ENCODE measurements at places on chromosomes 5 and 9.
A peak's percentile ranks its signal among the peaks of the same experiment; 100 is the strongest.

DNA sequence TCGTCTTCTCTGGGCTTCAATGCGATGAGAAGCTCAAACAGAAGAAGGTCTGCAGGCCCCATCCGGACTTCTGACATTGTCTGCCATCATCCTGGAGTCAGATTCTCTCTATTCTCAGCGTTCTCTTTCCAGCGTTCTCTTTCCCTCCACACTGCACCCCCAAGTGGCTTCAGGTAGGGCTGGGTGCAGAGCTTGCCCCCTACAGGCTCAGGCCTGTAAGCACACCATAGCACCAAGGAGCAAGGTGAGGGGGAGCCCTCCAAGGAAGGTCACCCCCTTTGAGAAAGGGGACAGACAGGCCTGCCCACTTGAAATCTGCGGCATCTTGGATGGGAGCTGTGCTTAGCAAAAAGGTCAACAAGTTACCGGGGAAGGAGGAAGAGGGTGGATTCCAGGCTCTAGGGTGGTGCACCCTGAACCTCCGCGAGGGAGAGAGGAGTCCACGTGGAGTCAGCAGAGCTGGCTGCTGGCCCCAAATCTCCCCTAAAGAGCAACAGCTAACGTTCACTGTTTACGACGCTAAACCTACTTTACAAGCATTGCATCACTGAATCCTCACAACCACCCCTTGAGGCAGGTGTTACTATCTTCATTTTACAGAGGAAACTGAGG is 27.5 kb downstream of the GPX3 start:
- no peak for DNase-seq

DNA sequence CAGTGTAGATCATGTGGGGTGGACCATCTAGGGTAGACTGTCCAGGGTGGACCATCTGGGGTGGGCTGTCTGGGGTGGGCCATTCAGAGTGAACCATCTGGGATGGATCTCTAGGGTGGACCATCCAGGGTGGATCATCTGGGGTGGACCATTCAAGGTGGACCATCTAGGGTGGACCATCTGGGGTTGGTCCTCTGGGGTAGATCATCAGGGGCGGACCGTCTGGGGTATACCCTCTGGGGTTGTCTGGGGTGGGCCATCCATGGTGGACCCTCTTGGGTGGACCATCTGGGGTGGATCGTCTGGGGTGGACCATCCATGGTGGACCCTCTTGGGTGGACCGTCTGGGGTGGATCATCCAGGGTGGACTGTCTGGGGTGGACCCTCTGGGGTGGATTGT is 64.3 kb downstream of the KCNT1 start:
- no peak for DNase-seq

- peak; percentile 96 for DNase-seq
Measured at GRCh38 chr9:128218518-128219389, 15.6 kb downstream of the DNM1 start.

DNA sequence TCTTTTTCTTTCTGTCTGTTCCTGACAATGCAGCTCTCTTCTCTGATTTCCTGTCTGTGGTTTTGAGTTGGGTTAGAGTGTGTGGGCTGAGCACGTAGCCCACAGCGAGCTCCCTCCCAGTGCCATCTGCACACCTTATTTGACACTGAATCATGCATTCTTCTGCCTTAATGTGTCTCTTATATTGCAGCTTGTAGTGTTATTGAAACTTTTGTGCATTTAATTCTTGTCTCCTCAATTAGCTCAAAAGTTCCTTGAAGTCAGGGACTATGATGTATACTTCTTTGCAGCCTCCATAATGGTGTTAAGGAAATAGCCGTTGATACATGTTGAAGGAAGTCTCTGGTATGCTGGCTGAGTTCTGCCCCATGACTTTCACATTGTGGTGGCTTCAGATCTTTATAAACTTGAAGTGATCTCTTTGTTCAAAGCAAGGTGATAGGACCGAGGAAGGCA is 576.2 kb upstream of the CLINT1 start:
- peak; percentile 23 for DNase-seq

DNA sequence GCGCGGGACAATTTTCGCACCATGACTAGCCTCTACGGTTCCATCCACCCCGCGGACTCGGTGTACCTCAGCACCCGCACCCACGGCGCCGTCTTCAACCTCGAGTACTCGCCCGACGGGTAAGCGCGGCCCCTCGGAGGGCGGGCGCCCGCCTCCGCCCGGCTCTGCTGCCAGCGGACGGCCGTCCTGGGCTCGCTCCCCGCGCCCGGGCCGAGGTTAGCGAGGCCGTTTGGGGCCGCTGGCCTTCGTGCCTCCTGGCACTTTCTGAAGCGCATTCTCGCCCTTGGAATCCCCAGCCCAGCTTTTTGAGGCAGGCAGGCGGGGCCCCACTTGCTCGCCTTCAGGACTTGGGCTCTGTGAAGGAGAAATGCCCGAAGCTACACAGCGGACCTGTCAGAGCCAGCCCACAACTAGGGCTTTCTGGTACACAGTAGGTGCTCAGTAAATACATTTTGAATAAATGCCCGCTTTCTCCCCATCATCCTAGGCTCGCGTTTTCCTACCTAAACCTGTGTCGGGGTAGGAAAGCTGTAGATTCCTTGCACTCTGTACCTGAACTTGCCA is 772 bp downstream of the DCAF10 start:
- DNase-seq, result peak; percentile 24

GRCh38 chr9:87249029-87249428 is 248.6 kb upstream of the DAPK1 start:
- no peak for DNase-seq

GRCh38 chr5:126373375-126374108 is 49.7 kb upstream of the GRAMD2B start:
- no peak for DNase-seq

GRCh38 chr5:50709471-50709870 is 43.0 kb downstream of the PARP8 start:
- DNase-seq, result no peak

GRCh38 chr9:134655101-134655500 is 13.5 kb downstream of the COL5A1 start:
- no peak for DNase-seq

DNA sequence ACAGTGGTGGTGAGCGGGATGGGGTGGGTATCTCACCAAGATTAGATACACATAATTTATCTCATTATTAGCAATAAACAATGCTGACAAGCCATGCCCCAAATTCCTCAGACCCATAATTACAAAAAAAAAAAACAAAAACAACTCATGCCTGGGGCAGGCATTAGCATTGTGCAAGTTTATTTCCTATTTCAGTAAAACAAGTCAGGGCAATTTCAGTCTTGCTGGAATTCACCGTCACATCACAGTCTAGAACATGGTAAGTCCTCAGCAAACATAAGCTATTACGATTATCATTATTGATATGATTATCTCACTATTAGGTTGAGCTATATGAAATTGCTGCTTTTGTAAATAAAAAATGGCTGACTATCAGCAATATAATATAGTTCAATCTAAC is 57.5 kb upstream of the GNAQ start:
- no peak for DNase-seq

GRCh38 chr9:98766586-98766985 is 29.8 kb downstream of the ANKS6 start:
- DNase-seq, result no peak

- no peak for DNase-seq
Measured at GRCh38 chr9:120402741-120403542, 177.0 kb downstream of the CDK5RAP2 start.

DNA sequence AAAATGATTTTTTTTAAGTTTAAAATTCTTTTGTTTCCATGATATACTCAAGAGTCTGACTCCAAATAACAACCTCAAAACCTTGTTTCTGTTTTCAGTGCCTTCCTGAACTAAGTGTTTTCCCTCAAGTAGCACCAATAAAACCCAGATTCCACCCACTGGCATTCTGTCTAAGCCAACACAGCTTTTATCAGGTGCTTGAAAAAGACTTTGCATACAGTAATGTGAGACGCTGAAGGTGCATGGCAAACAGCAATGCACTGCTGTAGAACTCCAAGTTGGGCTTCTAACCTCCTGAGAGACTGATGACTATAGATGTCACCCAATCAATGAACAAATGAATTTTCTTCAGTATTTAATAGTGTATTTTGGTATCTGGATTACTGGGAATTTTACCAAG is 95.7 kb downstream of the NFIB start:
- DNase-seq, result no peak

- DNase-seq, result peak; percentile 24
Measured at GRCh38 chr5:134051305-134051704, 46.5 kb upstream of the VDAC1 start.

DNA sequence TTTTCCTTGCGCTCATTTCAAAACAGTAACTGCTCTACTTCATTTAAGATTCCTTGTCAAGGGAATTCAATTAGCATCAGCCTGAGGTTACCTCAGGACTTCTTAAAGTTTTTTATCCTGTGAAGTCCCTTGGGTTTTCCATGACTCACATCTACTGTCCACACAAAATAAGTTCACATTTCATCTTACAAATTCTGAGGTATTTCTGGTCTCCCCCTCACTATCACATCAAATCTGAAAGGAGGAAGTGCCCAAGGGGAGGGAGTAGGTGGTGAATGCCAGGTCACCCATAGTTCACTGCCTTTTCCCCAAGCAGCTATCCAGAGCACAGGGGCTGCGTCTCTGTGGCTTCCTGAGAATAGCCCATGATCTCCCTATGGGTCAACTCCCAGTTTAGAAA is 227.1 kb upstream of the NREP start:
- no peak for DNase-seq

DNA sequence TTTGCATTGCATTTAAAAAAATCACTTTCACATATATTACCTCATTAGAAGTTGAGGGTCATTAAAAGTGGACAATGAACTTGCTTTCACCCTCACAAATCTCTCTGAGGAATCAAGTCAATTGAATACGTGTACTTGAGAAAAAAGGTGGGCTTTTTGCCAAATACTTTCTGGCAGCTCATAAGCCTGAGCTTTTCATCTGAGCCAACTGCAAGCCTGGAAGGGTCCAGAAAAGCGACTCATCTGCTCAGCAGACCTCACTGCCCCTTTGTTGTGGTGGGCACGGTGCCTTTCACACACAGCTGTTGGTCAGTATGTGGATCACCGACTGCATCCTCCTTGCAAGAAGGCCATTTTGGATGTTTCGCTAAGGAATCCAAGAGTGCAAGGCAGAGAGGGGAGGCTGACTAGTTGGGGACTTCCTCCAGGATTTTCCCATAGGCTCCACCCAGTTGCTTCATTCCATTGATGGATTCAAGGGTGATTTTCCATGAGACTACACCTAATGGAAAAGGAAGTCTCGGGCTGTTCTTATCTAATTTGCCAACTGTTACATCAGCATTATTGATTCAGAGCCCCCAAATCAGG is 564.7 kb downstream of the PDE4D start:
- no peak for DNase-seq

DNA sequence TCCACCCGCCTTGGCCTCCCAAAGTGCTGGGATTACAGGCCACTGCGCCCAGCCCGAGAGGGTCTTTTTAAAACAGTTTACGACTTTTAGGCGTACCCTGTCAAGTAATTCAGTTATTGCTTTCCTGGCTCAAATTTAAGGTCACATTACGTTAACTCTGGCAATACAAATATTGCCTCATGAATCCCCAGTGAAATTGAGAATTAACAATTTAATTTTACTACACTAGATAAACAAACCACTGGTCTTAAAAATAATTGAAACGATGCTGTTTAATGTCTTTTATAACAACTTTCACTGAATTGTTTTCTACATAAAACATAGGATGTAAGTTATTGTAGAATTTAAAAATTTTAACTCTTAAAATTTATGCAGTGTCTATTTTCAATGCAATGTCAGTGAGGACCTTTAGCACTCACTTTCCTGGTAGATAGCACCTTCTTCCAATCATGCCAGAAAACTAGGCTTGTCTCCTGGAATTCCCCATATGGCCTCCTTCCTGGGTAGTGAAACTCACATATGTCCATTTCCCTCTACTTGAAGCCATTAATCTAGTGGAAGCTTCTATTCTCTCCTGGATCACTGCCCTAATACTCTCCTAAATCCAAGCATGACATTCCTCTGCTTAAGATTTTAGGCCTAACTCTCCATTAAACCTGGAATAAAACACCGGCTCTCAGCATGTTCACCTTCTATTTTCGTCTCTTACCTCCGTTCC is 13.5 kb downstream of the BASP1 start:
- DNase-seq, result no peak

DNA sequence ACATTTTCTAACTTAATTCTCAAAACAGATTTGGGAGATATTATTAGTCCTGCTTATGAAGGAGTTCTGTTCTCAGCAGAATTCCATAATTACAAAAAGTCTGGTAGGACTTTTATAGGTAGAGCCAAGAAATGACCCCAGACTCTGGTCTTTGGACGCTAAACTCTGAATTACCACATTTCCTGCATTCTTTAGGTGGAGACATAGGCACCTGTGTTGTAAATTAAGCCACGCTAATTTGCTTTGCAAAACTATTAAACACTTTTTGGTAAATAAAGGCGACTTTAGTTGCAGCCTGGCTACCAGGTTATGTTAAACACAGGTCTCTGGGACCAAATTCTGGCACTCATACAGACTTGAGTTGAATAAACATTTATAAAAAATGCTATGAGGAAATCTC is 77.7 kb downstream of the C9orf152 start:
- no peak for DNase-seq

DNA sequence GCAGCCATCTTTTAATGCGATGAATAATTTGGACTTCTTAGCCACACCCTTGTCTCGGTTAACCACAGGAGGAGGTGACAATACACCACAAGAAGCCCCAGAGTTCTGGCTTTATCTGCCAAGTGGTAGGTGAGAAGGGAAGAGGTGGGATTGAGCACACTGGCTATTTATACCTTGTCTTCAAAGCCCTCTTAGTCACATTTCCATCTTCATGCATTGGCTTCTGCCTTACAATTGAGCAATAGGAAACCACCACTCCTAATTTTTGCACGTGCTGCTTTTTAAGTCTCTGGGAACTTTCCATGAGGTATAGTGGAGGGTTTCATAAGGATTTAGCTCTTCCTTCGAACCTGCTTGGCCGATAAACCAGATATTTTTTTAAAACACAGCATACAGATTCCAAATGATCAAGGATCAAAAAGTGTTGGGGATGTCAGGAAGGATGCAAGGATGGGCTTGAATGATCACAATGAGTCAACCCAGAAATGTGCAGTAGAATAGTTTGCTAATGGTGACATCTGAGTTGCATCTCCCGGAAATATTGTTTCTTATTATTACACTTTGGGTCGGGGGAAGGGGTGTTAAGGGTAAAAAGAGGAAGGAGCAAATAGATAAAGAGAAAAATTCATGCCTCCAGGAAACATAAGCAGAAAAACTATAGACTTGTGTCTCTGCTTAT is 25.5 kb downstream of the PLAC8L1 start:
- peak; percentile 10 for DNase-seq

- no peak for DNase-seq
Measured at GRCh38 chr5:14868771-14869170, 2.8 kb downstream of the ANKH start.

GRCh38 chr9:109027176-109027575 is 13.9 kb upstream of the CTNNAL1 start:
- no peak for DNase-seq

DNA sequence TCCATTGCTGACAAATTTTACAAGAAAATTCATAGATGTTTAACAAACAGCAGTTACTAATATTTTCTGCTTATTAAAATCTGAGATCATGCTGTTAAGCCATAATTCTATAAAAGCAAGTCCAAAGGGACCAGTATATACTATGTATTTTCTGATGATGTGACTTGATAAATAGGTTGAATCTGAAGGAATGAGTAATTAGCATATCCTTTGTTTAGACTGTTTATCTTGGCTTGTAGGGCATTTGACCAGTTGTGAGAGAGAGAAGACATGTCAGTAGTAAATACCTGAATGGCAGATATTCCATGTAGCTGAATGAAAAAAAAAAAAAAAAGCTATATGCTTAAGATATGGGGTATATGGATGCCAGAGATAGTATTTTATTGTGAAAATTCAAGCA is 14.6 kb downstream of the CPEB4 start:
- no peak for DNase-seq

GRCh38 chr5:12095808-12096281 is 191.6 kb upstream of the CTNND2 start:
- no peak for DNase-seq

GRCh38 chr5:87755360-87755759 is 342.6 kb upstream of the CCNH start:
- DNase-seq, result no peak

Data from stimulated activated CD4-positive, alpha-beta T cell treated with anti-CD3 and anti-CD28 coated beads, Interleukin-1b, Interleukin-23, amount 100 ng/mL, for 48 hours (primary cell).